Tibial nerve (tissue), 4 donors: ENCODE measurements at places on chromosomes 3 and 15. TPM values are rescaled to one million over a fixed set of nuclear protein-coding genes. Genes with fewer than 3 reads are reported as not detected.

WWTR1 gene
- total RNA-seq, result 86.5 TPM

LDHAL6B gene
- not detected for total RNA-seq

LTK gene
- total RNA-seq, result 0.39 TPM

KIF15 gene
- 0.87 TPM for total RNA-seq

ABTB1 gene
- total RNA-seq, result 123 TPM

CYP1A2 gene
- not detected for total RNA-seq

TMIE gene
- total RNA-seq, result not detected

CLDN16 gene
- not detected for total RNA-seq

GOLGA8T gene
- not detected for total RNA-seq

NBEAL2 gene
- 92.1 TPM for total RNA-seq

ECE2 gene
- total RNA-seq, result not detected

CIB2 gene
- 2.0 TPM for total RNA-seq

GALNT15 gene
- total RNA-seq, result 386 TPM

KPNA4 gene
- total RNA-seq, result 32.4 TPM

PLSCR5 gene
- total RNA-seq, result not detected

IFT57 gene
- 69.1 TPM for total RNA-seq

SLC12A1 gene
- not detected for total RNA-seq

GPR171 gene
- not detected for total RNA-seq

SERPINI2 gene
- not detected for total RNA-seq

MAGI1 gene
- total RNA-seq, result 30.6 TPM

GRM2 gene
- total RNA-seq, result 0.59 TPM

CLSTN2 gene
- 19.8 TPM for total RNA-seq

CCDC13 gene
- 12.6 TPM for total RNA-seq

NOX5 gene
- 0.21 TPM for total RNA-seq

RASL12 gene
- total RNA-seq, result 75.3 TPM

CELF6 gene
- total RNA-seq, result 6.6 TPM

LRRC2 gene
- total RNA-seq, result 1.5 TPM

C15orf62 gene
- 0.59 TPM for total RNA-seq

OXSM gene
- 8.0 TPM for total RNA-seq

MBNL1 gene
- 353 TPM for total RNA-seq

LEKR1 gene
- total RNA-seq, result 0.30 TPM

SLC28A1 gene
- not detected for total RNA-seq

FANCD2OS gene
- total RNA-seq, result not detected

CA12 gene
- total RNA-seq, result 0.42 TPM

TMEM62 gene
- 49.8 TPM for total RNA-seq

CP gene
- 17.7 TPM for total RNA-seq

AP3B2 gene
- 14.2 TPM for total RNA-seq

HYAL1 gene
- total RNA-seq, result 23.2 TPM

SOX14 gene
- not detected for total RNA-seq

CLDN18 gene
- not detected for total RNA-seq

PLCB2 gene
- total RNA-seq, result 14.9 TPM

SCN5A gene
- total RNA-seq, result 0.44 TPM

ZBTB47 gene
- 81.3 TPM for total RNA-seq

FEZF2 gene
- total RNA-seq, result not detected

KBTBD12 gene
- total RNA-seq, result 0.30 TPM

BCHE gene
- 1.3 TPM for total RNA-seq

B3GNT5 gene
- total RNA-seq, result 8.1 TPM

C3orf20 gene
- total RNA-seq, result not detected

MST1R gene
- total RNA-seq, result 2.2 TPM

PEAK1 gene
- total RNA-seq, result 78.3 TPM

PPIB gene
- total RNA-seq, result 193 TPM

SLC22A14 gene
- total RNA-seq, result 1.2 TPM
